ENCODE measurements at places on chromosomes 11 and 22.
A peak's percentile ranks its signal among the peaks of the same experiment; 100 is the strongest.

- no peak for DNase-seq
Measured at GRCh38 chr22:42375982-42376381, 56.2 kb downstream of the NFAM1 start.

DNA sequence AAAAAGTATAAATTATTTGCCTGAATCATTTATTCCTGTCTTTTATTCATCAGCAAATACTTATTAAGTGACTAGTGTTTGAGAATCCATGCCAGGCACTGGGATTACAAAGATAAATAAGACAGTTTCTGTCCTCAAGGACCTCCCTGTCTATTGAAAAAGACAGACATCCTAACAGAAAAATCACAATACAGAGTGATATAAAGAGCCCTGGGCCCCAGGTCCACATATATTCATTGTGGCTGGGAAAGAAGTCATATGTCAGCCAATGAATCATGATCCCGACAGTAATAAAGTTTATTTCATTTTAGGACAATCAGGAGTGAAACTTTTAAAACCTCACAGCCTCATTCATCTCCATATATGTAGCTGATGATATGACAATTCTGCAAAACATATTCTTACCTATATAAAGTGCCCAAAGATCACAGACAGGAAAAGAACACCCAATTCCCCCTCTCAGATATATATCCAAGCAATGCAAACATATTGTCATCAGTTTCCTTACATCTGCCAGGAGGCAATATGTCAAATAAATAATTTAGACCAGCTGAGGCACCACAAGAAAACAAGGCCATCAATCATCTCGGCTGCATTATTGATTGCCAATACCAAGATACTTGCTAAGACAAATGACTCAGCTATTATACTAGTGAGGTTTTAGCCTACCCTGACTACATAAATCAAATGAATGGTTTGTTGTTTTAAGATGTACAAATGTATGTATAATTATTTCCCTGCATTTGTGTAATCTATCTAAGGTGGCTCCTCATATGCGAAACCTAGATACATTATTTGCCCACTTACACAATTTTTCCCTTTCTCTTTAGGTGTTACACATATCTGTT is 590.9 kb upstream of the API5 start:
- DNase-seq: no peak

- no peak for DNase-seq
Measured at GRCh38 chr11:20861322-20861721, 191.9 kb downstream of the NELL1 start.

GRCh38 chr11:60127311-60127811 is 38.9 kb downstream of the MS4A2 start:
- DNase-seq: no peak

- DNase-seq: no peak
Measured at GRCh38 chr11:13052130-13052571, 43.0 kb downstream of the RASSF10 start.

- DNase-seq: no peak
Measured at GRCh38 chr22:42608823-42609361, 5.8 kb downstream of the POLDIP3 start.

DNA sequence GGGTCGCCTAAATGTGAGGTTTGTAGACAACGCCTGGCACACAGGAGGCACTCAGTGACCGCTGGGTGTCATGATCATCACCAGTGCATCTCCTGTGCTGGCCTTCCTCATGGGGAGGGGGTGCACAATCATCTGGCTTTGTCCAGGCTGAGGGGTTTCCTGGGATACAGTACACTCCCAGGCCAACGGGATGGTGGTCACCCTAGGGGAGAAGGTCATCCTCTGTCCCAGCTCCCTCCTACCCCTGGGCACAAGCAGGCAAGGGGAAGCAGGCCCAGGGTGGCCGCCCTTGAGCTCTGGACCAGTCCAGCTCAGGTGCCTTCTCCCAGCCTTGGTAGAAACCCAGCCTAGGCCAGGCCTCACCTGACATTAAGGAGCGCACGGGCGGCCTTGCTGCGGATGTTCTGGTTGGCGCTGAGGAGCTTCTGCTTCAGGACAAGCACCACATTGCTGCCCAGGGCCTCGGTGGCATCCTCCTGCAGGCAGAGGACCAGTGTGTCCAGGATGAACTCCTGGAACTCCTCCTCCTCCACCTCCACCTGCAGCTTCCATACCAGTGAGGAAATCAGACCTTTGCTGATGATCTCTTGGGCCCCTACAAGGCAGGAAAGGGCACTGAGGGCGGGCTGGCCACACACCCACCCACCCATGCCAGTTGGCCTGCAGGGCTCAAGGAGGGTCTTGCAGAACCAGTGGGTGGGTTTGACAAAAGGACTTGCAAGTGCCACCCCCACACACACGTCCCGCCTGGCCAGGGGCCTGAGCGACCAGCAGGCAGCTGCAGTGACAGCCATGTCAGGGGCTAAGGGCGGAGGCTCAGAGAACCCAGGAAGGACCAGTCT is 6.6 kb upstream of the GNAZ start:
- no peak for DNase-seq

DNA sequence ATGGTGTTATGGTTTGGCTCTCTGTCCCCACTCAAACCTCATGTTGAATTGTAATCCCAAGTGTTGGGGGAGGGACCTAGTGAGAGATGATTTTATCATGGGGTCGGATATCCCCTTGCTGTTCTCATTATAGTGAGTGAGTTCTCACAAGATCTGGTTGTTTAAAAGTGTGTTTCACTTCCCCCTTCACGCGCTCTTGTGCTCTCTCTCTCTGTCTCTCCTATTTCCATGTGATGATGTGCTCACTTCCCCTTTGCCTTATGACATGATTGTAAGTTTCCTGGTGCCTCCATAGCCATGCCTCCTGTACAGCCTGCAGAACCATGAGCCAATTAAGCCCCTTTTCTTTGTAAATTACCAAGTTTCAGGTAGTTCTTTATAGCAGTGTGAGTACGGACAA is 765.1 kb downstream of the KCNA4 start:
- no peak for DNase-seq

GRCh38 chr22:21942407-21943343 is 10.0 kb downstream of the PPM1F start:
- no peak for DNase-seq

GRCh38 chr11:117232911-117233409 is 489 bp downstream of the RNF214 start:
- no peak for DNase-seq

- DNase-seq: no peak
Measured at GRCh38 chr11:30504468-30504867, 81.7 kb downstream of the MPPED2 start.

DNA sequence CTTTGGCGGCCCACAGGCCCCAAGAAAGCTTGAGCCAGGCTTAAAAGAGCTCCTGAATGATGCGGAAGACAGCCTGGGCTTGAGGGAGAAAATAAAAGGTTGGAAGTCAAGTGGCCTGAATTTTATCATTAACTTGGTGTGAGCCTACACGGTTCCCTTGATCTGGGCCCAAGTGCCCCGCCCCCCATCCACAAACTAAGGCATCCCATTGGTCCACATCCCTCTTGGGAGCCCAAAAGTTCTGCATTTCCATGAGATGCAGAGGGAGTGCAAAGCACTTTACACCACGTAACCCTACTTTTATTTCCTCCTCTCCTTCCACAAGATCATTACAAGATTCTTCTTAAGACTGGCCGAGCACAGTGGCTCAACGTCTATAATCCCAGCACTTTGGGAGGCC is 22.2 kb downstream of the LARGE1 start:
- no peak for DNase-seq

- no peak for DNase-seq
Measured at GRCh38 chr22:49240016-49240380, 587.7 kb downstream of the BRD1 start.

DNA sequence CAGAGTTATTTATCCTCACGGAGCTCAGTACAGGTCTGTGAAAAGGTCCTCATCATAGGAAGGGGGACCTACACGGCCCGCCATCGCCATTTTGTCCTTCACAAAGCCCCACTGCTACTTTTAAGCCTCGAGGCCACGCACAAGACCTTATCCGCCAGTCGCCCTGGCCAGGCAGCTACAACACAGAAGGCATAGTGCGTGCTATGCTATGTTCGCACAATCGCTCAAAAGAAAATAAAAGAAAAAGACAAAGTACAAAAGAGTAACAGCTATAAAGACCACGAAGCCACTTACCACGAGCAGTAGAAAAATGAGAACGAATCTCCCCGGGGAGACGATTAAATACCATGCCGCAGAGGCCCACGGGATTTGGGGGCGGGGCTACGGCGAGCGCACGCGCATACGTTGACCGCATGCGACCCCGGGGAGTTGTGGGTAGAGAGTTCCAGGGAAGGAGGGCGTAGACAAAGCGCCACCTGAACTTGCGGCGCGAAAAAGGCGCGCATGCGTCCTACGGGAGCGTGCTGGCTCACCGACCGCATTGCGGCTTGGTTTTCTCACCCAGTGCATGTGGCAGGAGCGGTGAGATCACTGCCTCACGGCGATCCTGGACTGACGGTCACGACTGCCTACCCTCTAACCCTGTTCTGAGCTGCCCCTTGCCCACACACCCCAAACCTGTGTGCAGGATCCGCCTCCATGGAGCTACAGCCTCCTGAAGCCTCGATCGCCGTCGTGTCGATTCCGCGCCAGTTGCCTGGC is 16.4 kb upstream of the WDR74 start:
- DNase-seq: peak; percentile 93
